Activated CD4-positive, alpha-beta T cell treated with anti-CD3 and anti-CD28 coated beads for 36 hours (primary cell): ENCODE measurements at places on chromosomes 5 and 9. TPM values are rescaled to one million over a fixed set of nuclear protein-coding genes. Genes with fewer than 3 reads are reported as not detected.

The SLC6A19 gene
- not detected for total RNA-seq

The ADAMTSL1 gene
- total RNA-seq, result not detected

The ERCC8 gene
- 9.0 TPM for total RNA-seq

The ACTBL2 gene
- not detected for total RNA-seq

DNA sequence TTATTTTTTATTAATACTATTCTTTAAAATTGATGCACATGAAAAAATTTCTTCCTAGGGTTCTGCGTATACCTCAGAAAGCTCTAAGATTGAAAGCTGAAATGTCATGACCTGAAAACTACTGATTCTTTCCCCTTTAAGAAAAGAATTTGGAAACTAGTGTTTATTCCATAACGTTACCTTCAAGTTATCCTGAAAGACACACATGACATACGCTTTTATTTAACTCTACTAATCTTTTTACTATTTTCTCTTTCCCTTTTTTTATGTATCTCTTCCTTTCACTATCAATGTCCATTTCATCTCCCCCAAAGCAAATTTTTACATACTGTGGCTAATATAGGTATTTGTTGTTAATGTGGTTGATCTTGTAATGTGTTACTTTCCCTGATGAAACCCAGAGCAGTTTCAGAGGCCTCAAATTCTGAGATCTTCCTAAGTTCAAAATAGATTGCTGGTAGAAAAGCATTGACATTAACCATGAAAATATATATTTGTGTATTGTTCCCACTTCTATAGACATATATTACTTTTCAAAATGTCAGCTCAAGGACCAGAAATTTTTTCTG, 7.4 kb downstream of the NIPBL start:
- no peak for DNase-seq

GRCh38 chr5:65102976-65103711, 334.4 kb downstream of the CWC27 start:
- DNase-seq, result peak; percentile 52

DNA sequence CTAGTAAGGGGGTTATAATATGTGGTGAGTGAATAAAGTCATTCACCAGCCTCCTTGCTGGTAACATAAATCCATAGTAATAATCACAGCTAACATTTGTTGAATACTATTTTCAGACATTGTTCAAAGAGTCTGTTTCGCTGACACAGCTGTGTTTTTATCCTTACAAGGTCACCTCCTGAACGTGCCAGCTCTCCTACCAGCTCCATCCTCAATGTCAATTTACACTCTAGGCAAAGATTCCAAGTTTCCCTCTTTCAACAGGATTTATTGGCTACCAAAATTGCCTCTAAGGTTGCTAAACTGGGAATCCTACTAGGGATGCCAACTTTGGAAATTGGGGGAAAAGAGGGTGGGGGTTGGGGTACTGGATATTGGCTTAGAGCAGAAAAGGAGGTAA, 30.7 kb upstream of the SMC5 start:
- no peak for DNase-seq

- DNase-seq, result no peak
Measured at GRCh38 chr9:77839459-77840140, 191.5 kb upstream of the GNA14 start.
